ENCODE measurements at places on chromosomes 11 and 22.

- peak; percentile 28 for DNase-seq
Measured at GRCh38 chr11:12088047-12088481, 22.3 kb upstream of the MICAL2 start.

GRCh38 chr11:117557361-117557760 lies 229.7 kb downstream of the CEP164 start:
- no peak for DNase-seq

DNA sequence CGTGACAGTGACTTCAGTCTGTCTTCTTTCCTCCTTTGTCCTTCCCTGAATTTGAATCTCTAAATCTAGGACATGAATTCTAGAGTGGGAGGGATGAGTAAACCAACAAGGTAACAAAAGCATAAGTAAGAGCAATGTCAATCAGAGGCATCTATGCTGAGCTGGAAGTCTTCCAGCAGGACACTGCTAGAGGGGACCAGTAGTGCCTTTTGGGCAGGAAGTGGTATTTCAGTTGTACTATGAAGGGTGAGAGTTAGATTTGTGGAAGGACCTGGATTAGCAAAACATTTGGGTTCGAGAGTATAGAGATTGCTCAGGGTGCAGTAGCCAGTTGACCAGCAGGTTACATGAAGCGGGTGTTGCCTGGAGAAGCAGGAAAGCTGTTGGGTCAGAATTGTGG lies 40.3 kb downstream of the MEI1 start:
- DNase-seq = no peak

GRCh38 chr22:49305214-49305965 lies 522.3 kb downstream of the BRD1 start:
- peak; percentile 79 for DNase-seq

DNA sequence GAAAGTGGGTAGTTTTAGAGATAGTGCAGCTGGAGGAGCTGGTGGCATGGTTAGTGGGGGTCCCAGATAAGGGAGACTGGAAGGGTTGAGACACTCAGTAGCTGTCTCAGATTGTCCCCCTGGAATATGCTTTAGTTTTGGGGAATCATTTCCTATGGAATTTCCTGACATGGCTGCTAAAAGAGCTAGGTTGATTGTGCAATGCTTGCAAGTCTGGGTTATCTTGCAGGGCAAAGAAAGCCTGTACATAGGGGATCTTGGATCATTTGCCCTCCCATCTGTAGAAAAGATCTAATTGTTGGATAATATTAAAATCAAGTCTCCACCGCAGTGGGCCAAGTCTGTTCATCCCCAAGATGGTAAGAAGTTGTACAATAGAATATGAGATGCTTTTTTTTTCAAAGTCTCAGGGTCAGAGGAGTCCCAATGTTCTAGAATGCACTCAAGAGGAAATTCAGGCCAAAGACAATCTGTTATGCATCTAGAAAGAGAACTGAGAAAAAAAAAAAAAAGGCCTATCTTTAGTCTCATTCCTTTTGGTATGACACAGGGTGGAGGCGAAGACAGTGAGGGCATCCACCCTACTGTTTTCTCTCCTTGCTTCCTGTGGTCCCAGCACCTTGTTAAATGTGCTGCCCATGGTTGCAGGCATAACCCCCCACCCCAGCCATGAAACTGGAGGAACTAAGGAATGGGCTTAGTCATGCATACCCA lies 20.2 kb downstream of the MS4A6E start:
- no peak for DNase-seq

- DNase-seq = no peak
Measured at GRCh38 chr11:37657645-37658044, 1059.6 kb upstream of the RAG2 start.

DNA sequence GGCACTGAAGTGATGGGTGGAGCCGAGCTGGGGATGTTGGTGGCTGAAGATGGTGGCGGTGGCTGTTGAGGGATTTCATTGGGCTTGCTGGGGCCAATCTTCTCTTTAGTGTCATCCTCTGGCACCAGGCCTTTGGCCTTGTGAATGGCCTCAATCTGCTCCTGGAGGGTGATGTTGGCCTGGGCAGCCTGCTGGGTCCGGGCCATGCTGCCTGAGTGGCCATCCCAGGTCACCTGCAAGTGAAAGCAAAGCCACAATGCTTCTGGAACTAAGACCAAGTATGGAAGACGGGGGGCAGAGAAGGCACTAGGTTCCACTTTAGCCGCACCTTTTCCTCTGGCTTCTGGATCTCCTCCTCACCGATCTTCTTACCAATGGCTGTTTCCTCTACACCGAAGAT lies 12.1 kb upstream of the TBC1D10A start:
- DNase-seq = no peak

DNA sequence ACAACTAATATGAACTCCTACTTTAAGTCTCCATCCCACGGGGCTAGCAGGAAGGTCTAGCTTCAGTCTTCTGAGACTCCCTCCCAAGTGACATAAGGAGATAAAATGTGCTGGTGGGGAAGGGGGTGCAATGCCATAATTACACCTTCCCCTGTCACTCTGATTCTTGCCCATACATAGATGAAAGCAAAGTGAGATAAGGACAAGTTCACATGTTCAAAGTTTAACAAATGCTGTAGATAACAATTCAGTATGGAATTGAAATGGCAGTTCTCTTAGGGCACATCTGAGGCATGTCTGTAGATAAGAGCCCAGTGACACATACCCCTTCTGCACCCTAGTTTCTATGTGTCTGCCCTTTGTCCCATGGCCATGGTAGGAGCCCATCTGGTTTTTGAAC lies 38.2 kb upstream of the PANX1 start:
- no peak for DNase-seq

DNA sequence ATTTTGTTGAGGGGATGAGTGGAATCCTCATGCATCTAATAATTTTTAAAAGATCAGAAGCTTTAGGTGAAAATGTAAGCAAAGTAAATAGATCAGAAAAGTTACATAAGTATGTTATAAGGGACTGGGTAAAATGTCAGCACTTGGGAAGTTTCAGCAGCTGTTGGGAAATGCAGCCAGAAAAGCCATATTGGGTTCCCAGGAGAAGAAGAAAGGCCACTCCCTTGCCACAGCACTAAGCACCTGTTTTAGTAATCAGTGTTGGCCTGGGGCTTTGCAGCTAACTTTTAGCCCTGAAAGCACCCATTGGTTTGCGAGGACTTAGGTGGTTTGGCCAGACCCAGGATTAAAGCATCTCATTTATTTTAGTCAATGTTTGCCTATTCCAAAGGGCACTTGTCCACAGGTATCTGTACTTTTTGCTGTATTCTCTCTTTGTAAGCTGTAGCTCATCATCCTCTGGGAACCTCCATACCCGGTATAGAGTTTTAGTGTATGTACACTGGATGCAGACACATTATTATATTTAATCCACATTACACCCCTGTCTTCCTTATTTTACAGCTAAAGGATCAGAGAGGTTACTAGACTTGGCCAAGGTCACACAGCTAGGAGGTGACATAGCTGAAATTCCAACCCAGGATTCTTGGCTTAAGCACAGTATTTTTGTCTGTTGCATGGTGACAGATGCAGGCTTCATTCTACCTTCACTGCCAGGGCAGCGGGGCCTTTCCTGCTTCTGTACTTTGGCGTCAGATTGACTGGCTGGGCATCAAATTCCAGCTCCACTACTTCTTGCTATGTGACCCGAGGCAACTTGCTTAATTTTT lies 127.7 kb upstream of the SESN3 start:
- no peak for DNase-seq

DNA sequence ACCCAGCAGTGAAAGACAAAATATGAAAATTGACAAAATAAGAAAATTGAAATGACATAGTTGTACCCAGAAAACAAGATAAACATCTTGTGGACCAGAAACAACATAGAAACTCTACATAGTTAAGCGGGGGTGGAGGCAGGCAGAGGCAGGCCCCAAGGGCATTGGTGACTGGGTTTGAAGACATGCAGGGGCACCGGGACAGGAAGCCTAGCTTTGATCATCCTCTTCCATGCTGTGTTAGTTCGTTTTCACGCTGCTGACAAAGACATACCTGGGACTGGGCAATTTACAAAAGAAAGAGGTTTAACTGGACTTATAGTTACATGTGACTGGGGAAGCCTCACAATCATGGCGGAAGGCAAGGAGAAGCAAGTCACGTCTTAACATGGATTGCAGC lies 33.5 kb upstream of the CRTAM start:
- DNase-seq = no peak

GRCh38 chr11:77127920-77128691 lies at the start of gene MYO7A:
TSS of gene MYO7A (plus strand) at chr11:77128246. CDS start at chr11:77130635, 2,389 bp downstream.
- no peak for DNase-seq

- DNase-seq = no peak
Measured at GRCh38 chr11:47971501-47971900, 8.9 kb upstream of the PTPRJ start.

DNA sequence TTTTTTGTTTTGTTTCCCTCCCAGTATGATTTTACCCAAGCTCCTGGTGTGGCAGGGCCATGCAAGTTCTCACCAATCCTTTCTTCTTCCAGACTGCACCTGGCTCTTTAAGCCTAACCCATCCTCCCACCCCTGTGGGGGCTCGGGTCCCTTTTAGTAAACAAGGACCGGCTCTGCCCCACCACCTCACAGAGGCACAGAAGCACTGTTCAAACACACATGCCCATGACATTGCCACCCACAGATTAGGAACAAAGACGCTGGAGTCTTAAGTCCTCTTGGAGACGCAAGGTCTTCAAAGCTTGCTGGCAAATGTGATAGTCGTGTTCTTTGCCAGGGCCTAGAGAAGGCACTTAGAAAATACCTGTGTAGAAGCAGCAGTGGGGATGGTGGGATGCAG lies 18.9 kb downstream of the UQCR10 start:
- DNase-seq = no peak

DNA sequence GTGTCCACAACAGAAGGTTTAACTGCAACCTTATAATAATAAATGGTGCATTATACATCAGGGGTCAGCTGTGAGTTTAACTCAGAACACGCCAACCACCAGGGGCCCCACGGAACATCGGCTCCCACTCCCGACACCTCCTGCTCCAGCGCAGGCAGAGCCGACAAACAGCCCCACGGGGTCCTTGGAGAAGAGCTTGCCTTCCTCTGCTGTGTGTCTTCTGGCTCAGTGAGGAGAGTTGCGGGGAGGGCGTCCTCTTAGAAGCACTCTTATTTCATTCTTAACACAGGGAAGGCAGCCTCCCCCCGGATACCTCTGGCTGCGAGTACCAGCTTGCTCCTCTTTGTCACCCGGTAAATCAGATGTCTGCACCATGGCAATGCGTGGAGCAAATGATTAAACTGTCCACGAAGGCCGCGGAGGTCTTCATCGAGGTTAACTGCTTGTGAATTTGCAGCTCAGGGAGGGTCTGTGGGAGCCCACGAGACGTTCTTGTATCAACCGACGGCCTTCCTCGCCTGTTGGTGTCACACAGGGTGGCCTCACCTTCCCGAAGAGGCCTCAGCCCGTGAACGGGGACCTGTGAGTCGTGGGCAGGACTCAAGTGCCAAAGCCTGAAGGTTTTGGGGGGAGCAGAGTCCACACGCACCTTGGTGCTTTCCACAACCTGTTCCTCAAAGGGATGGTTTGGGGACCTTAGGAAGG lies 464.0 kb downstream of the BRD1 start:
- DNase-seq = no peak

DNA sequence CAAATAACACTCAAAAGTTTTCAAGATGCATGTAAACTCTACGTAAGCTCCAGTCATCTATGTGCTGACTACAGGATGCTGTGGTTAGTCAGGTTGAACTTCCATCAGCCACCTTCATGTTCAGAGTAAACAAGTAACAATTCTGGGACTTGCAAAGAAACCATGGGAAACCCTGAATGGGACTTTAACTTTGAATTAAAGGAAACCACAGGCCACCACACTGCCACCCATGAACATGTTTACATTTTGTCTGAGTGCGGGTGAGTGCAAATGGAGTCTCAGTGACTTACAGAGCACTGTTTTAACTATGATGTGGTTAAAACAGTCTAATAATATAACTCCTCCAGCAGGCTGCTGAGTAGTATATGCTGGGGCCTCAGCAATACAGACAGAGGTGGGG lies 12.9 kb upstream of the SYTL2 start:
- DNase-seq = peak; percentile 81

GRCh38 chr22:19903031-19903430 lies 38.5 kb upstream of the COMT start:
- no peak for DNase-seq

GRCh38 chr11:109956124-109956793 lies 136.9 kb upstream of the ZC3H12C start:
- DNase-seq = no peak

DNA sequence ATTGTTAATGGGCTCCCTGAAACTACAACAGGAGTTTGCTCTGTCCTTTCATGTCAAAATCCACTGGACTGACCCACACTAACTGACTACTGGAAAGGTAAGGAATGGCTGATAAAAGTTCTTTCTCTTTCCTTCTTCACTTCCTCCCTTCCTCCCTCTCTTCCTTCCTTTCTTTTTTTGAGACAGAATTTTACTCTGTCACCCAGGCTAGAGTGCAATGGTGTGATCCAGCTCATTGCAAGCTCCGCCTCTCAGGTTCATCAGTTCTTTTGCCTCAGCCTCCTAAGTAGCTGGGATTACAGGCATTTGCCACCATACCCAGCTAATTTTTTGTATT lies 85.2 kb downstream of the IGLL1 start:
- DNase-seq = no peak

DNA sequence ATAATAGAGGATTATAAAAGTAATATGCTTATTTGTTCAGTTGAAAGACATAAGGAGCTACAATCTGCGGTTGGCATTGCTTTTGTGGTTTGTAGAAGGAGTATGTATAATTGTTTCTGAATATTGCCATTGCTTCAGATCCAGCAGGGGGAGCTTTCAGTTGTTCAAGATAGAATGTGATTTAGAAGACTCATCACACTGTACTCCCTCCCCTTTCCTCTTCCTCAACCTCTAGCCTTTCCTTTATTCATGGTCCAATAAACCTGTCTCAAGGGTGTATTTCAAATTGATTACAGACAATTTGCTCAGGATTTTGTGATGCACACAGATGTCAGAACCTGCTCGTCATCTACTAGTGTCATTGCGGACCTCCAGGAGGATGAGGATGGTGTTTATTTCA lies 9.8 kb downstream of the PRMT3 start:
- DNase-seq = peak; percentile 57

All from activated CD4-positive, alpha-beta T cell treated with anti-CD3 and anti-CD28 coated beads, Interleukin-2, Interleukin-6, amounts not matched to agents 100 ng/mL and 50 ng/mL, durations not matched to agents 16 hours and 8 hours (primary cell).